Activated naive CD4-positive, alpha-beta T cell treated with anti-CD3 and anti-CD28 coated beads, Interleukin-2, amount 10 ng/mL, durations not matched to agents 5 hours and 36 hours (primary cell): ENCODE measurements at places on chromosomes 5 and 9. TPM values are rescaled to one million over a fixed set of nuclear protein-coding genes. Genes with fewer than 3 reads are reported as not detected.

Gene CORO2A
- total RNA-seq, result 8.0 TPM

Gene SLC46A2
- total RNA-seq, result not detected

Gene SLC28A3
- 0.10 TPM for total RNA-seq

Gene EGFL7
- total RNA-seq, result 0.41 TPM

Gene RASA1
- 20.1 TPM for total RNA-seq

Gene UGT3A2
- total RNA-seq, result not detected

Gene NXNL2
- total RNA-seq, result not detected
